SJSA1 (cell line): ENCODE measurements at places on chromosomes 6 and 20.

DNA sequence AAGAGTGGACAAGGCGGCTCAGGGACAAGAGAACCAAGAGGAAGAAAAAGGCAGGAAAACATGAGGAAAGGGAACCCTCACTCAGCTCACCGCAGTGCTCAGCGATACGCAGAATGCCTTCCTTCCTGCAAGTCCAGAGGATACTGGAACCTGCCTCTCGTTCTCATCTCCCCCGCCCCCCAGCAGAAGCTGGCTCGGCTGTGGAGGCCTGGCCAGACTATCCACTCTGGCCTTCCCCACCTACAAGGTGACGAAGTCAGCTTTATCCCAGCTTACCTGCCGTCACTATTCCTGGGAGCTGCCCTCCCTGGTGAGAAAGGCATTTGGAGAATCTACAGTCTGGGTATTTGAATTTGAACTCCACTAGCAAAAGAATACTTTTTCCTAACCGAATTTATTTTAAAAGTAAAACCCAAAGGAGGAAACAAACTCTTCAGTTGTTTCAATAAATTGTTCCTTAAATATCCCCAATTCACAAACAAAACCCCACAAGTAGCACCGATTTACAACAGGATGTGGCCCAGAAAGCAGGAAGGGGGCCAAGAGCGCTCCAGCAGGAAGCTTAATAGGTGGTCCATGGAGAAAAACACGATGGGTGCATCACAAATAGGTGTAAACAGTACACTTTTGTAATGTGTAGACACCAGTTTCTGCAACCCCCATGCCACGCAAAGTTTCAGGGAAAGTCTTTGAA lies 2.1 kb upstream of the DIDO1 start:
- peak; percentile 83 for DNase-seq

GRCh38 chr6:170522565-170523183 lies 30.4 kb downstream of the PSMB1 start:
- DNase-seq: no peak

DNA sequence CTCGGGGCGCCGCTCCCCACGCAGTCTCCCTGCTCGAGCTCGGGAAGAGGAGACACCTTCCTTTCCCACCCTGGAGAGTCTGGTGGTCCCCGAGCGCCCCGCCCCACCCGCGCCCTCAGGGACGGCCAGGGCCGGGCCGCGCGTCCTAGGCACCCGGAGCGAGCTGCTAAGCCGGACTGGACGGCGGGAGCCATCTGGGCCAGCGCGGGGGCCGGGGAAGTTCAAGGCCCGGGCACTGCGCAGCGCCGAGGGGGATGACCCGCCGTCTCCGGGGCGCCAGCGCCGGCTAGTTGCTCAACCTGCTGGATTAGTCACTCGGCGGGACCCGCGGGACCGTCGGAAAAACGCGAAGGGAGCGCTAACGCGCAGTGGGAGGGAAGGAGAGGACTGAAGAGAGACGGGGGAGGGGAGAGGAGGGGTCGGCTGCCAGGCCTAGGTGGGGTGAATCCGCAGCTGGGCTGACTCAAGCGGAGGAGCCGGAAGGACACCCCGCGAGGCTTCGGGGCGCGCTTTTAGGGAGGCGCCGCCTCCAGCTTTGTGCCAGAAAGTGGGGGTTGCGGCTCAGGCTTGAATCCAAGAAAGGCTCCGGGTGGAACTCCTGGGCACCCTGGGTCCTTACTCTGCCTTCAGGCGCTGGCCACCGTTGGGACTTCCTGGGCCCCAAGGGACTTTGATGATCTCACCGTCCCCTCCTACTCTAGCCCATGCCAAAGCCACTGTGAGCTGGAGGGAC lies 75.7 kb upstream of the FOXP4 start:
- DNase-seq: no peak

DNA sequence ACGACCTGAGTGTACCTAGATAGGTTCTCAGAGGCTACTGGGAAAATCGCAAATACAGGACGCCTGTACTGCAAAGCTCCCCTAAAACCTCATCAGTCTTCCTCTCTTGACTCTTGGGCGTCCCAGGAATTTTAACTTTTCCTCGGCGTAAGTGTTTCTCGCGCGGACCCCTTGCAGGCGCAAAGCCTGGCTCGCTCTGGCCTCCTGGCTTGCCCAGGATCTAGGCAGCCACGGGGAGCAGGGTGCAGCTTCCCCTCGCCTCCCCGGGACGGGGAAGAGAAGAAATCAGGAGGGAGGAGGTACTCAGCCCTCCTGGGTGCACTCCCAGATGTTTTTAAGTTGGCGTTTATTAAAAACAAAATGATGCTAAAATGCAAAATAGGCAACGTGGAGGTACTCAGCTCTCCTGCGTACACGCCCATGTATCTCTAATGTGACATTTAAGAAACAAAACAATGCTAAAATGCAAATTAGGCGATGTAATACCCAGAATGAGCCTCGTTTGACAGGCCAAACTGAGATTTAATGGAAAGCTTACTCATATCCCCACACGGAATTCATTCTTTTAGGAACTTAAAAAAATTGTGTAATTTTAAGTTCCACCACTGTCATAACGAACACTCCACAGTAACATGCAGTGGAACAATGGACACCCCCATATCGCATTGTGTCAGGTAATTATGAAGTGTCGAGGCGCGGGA lies 1.6 kb upstream of the SOBP start:
- DNase-seq: no peak

- no peak for DNase-seq
Measured at GRCh38 chr6:123182998-123183397, 187.0 kb downstream of the CLVS2 start.

GRCh38 chr6:122736163-122736562 lies 43.4 kb upstream of the FABP7 start:
- DNase-seq: no peak

- peak; percentile 41 for DNase-seq
Measured at GRCh38 chr6:167699141-167699931, 127.4 kb upstream of the AFDN start.
